ENCODE measurements at places on chromosomes 6 and 20.

DNA sequence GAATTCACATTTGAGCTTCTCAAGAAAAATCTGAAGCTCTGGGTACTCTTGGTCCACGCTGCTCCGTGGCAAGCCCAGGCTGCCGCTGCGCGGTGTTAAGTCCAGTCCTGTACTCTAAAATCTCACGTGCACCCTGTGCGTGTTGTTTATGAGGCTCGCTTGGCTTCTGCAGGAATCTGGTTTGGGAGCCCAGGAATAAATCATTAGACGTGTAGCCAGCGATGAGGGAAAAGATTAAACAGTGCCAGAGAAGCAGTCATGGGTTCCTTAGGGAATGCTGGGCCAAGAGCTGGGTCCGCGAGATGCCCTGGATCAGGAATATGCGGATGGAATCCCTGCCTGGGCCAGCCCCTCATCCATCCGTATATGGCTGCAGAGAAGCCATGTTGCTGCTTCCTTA is 87.3 kb downstream of the KCNB1 start:
- DNase-seq = no peak

- peak; percentile 18 for DNase-seq
Measured at GRCh38 chr6:37653933-37654565, 43.6 kb downstream of the MDGA1 start.

GRCh38 chr6:154267508-154268106 is 89.0 kb downstream of the IPCEF1 start:
- no peak for DNase-seq

DNA sequence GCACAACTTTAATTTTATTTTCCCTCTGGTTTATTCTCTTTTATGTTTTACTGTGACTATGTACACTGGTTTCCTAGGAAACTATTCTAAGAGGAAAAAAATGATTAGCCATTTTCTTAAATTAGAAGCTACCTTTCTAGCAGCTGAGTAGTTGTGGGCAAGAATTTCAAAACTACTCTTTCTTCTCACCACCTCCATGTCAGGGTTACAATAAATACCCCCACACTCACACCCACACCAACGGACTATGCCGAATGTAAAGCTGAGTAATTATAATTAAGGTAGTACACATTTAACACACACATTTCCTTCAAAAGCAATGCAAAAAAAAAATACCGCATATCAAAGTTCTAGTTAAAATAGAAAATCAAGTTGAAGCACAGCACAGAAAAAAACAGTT is 78.9 kb downstream of the ARHGAP18 start:
- DNase-seq = no peak

GRCh38 chr6:85449818-85450759 is at the start of gene NT5E:
NT5E (plus strand) TSS chr6:85450083; CDS start chr6:85450140, 57 bp downstream.
- no peak for DNase-seq

GRCh38 chr6:34295721-34296120 is 46.9 kb upstream of the SMIM29 start:
- DNase-seq = no peak

GRCh38 chr6:56814308-56814707 is 140.6 kb upstream of the BEND6 start:
- DNase-seq = no peak
